ENCODE measurements at places on chromosomes 4 and X.
A peak's percentile ranks its signal among the peaks of the same experiment; 100 is the strongest.

- DNase-seq: peak; percentile 20
Measured at GRCh38 chrX:134599184-134599914, 58.9 kb downstream of the PLAC1 start.

DNA sequence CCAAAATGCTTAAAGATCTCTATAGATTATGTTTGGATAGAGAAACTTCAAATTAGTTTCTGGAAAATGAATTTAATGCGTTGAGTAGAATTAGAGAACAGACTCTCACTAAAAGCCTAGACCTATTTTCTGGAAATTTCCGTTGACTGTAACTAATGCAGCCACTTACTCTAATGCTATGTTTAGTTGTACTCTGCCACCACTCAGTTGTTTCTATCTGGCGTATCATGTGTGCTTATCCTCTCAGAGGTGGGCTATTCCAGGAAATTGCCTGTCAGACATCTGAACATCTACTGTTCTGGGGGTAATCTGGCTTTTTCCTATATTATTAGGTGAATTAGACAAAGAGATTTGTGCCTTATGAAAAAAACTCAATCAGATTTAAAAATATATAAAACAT lies 347.1 kb upstream of the FSTL5 start:
- DNase-seq: no peak

- DNase-seq: peak; percentile 74
Measured at GRCh38 chr4:76658231-76659102, 223.4 kb downstream of the SHROOM3 start.

DNA sequence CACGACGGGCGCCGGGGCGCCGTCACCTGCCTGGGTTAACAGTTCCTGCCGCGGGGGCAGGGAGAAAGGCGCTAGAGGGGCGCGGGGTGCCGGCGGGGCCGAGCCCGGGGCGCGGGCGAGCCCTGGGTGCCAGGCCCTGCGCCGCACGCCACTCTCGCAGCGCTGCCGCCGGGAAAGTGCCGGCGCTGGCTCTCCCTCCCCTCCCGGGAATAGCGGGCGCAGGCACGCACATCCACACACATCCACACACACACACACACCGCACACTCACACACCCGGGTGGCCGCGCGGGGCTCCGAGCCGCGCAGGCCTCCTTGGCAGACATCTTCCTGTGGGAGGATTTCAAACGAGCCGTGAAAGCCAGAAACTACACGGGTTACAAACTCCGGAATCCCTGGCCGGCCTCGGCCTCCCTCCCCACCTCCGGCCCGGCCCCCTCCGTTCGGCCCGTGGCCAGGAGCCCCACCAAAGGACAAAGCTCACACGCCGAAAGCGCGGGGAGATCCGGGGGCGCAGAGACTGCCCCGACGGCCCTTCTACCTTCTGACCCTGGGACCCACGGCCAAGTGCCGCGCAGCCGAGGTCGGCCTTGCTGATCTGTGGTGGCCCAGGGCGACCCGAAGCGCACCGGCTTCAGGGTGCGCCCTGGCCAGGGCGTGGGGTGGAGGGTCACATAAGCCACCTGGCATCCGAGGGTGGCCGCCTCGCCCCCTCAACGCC lies 92.3 kb downstream of the BCOR start:
- DNase-seq: no peak

DNA sequence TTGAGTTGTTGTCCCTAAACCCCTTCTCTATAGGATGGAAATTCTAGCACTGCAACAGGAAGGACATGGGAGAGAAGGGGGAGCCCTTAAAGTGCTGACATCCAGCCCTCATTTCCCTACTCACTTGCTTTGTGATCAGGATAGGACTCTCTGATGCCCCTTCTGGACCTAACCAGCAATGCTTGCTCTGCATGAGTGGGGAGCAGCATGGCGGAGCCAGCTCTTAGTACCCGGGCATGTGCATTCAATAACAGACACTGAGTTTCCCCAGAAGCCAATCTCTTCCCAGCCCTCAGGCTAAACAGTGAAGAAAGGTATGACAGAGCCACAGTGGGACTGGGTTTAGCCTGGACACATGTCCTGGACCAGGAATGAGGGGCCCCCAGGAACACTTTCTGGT lies 14.0 kb downstream of the SOD3 start:
- DNase-seq: no peak

GRCh38 chrX:133380711-133381619 lies 34.3 kb downstream of the GPC4 start:
- DNase-seq: no peak

DNA sequence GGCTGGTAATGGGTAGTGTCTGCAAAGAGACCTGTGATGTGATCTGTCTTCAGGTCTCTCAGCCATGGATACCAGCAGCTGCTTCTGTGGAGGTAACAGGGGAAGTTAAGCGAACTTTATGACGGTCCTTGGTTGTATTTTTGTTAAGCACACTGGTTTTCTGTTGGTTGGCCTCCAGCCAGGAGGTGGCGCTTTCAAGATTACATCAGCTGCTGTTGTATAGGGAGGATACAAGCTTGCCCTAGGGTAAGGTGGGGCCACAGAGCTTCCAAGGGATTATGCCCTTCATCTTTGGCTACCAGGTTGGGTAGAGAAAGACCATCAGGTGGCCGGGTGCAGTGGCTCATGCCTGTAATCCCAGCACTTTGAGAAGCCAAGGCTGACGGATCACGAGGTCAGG lies 834.2 kb upstream of the GALNTL6 start:
- no peak for DNase-seq

- no peak for DNase-seq
Measured at GRCh38 chrX:52216541-52216940, 31.9 kb downstream of the MAGED4 start.

DNA sequence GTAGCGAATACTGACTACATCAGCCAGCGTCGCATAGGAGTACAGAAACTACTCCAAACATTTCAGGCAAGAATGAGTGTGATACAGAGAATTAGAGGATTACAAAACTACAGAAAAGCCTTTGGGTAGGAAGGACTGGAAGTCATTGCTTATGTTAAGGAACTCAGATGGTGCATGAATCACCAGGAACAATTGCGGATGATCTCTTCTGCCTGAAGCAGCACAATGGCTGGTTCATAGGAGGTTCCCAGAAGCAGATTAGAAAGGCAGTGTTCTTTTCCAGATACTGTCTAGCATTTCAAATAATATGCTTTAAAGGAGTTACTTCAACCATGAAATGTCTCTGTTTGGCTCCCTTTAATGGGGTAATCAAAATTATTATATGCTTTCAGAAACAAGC lies 42.5 kb upstream of the MAP9 start:
- no peak for DNase-seq

DNA sequence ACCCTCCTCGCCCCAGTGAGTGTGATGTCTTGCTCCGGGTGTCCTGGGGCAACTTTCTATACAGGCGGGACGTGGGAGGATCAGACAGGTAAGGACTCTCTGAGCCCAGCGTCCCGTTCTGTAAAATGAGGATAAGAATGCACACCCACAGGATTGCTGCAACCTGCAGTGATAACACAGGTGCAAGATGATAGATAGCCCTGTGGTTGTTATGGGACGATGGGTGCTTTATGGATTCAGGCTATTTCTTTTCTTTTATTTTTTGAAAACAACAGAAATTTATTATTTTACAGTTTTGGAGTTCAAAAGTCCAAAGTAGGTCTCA lies 28.6 kb downstream of the BEX3 start:
- no peak for DNase-seq

DNA sequence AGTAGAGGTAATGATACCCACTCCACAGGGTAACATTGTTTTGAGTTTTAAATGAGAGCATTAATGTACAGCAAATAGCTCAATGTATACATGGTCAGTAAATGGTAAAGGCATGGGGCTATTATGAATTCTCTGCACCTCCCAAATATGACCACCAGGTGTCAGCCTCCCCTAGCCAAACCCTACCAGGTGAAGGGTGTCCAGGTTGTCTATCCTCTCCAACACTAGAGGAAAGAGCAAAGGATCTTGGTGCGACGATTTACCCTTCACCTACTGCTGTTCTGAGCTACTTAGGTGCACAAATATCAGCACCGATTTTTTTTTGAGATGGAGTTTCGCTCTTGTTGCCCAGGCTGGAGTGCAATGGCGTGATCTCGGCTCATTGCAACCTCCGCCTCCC lies 26.5 kb upstream of the XIAP start:
- DNase-seq: peak; percentile 62

DNA sequence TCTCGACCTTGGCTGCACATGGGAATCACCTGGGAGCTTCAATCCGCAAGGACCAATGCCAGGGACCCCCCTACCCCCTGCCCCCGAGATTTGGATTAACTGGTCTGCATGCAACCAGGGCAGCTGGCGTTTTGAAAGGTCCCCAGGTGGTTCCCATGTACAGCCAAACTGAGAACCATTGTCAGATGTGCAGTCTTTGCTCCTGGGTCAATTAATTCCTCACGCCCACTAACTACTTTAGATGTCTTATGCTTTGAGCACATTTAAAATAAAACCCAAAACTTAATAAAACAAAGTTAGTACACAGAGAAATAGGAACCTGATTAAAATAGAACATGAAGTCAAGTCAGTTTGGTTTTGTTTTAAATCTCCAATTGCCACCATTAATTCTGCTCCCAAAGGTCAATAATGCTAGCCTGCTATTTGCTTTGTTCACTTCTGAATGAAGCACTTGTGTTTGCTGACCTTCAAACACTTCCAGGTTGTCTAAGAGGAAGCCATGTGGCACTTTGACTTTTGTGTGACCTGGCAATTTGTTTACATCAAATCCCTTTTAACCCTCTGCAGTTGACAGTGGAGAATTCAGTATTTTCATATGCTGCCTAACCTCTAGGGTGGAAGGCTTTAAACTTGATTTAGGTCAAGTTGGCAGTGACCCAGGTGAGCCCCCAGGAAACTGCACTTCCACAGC lies 27.2 kb upstream of the TMSB4X start:
- no peak for DNase-seq

GRCh38 chr4:155506745-155507144 lies 130.0 kb upstream of the MAP9 start:
- no peak for DNase-seq

DNA sequence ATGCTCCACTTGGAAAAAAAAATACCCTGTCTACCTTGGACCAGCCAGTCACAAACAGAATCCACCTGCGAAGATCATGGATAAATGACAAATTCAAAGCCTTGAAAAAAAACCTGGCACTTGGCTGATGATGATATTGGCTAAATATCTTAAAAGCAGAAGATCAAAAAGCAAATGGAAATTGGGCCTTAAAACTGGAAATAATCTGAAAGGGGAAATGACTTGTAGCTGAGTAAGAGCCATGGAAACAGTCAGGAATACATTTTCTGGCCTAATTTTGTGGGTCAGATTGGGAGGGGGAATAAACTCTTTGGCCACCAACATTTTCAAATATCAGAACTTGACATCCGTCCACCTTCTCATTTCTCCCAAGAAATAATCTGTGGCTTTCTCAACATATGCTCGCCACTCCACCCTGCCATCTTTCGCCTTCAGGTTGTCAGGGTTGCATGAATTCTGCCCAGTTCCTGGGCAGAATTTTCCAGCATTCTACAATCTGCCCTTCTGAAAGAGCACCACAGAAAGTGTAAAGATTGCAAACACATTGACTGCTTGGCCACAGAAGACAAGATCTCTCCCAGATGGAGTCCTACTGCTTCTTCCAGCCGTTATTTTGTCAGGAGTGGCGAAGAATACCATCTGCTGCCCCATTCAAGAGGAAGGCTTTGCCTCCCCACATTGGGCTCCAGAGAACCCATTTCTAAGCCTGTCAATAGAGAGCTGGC lies 1.7 kb upstream of the NDP start:
- DNase-seq: no peak

GRCh38 chrX:80578517-80579105 lies 158.4 kb downstream of the TENT5D start:
- peak; percentile 16 for DNase-seq

DNA sequence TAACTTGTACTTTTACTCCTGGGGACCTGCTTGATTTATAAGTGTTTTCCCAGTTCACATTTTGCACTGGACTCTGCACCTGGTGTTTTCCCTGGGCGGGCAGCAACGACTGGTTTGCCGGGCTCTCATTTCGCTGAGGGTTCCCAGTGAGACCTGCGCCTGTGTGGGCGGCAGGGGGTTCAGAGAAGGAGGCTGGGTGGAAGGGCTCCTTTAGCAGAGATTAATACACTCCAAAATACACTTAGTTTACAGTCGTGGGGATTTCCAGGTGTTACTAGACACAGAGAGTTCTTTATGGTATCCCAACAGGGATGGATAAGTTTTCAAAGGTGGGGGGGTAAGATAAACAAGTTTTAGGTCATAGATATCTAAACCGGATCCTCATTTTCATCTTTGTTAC lies 53.0 kb upstream of the SHISA3 start:
- DNase-seq: no peak

GRCh38 chr4:86122404-86122803 lies 237.4 kb downstream of the MAPK10 start:
- DNase-seq: no peak

DNA sequence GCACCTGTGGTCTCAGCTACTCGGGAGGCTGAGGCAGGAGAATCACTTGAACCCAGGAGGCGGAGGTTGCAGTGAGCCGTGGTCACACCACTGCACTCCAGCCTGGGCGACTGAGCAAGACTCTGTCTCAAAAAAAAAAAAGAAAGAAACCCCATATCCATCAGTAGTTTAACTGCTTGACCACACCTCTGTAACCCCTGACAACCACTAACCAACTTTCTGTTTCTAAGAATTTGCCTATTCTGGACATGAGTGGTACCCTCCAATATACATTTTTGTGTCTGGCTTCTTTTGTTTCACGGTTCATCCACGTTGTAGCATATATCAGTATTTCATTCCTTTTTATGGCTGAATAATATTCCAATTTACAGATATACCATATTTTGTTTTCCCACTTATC lies 9.1 kb downstream of the PPAT start:
- DNase-seq: no peak

- peak; percentile 62 for DNase-seq
Measured at GRCh38 chr4:2390146-2390545, 28.3 kb downstream of the ZFYVE28 start.

DNA sequence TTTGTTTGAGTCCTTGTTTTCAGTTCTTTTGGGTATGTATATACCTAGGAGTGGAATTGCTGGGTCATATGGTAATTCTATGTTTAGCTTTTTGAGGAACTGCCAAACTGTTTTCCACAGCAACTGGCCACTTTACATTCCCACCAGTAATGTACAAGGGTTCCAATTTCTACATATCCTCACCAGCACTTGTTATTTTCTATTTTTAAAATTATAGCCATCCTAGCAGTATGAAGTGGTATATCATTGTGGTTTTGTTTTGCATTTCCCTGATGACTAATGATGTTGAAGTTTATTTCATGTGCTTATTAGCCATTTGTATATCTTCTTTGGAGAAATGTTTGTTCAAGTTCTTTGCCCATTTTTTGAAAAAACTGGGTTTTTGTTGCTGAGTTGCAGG lies 39.6 kb downstream of the TMEM164 start:
- no peak for DNase-seq

- DNase-seq: peak; percentile 20
Measured at GRCh38 chr4:107631560-107631959, 88.5 kb downstream of the PAPSS1 start.

DNA sequence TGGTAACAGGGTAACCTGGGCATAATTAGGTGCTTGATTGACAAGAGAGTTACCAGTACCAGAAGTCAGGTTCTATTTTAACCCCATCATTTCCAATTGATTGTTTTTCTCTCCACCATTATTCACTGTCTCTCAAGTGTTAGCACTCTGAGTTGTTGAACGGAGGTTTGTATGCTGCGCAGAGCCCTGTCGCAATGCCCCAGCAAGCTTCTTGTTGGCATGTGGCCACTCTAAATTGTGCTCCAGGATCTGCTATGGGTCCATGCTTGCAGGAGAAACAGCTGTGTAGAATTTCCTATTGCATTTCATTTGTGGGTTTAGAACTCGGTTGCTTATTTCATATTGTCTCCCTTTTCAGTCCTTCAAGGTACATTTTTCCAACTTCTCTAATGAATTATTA lies 98.2 kb downstream of the KLHL8 start:
- no peak for DNase-seq
